ENCODE measurements at places on chromosomes 1 and 21. TPM values are rescaled to one million over a fixed set of nuclear protein-coding genes. Genes with fewer than 3 reads are reported as not detected.
A peak's percentile ranks its signal among the peaks of the same experiment; 100 is the strongest.

Gene ERICH3
- total RNA-seq: not detected

Gene PHLDA3
- 55.5 TPM for total RNA-seq

Gene C1orf53
- total RNA-seq: 2.1 TPM

Gene CD52
- not detected for total RNA-seq

Gene USP21
- total RNA-seq: 27.5 TPM

Gene TRIM33
- 32.2 TPM for total RNA-seq

Gene LRRIQ3
- total RNA-seq: 0.86 TPM

Gene TRIM17
- total RNA-seq: 1.8 TPM

Gene TNFRSF14
- total RNA-seq: 6.5 TPM

- DNase-seq: peak; percentile 95
- peak overlapping the region; percentile 88 for H3K27ac ChIP-seq
- peaks cover 24% of the 10 kb centered on the region for H3K4me1 ChIP-seq
- no peaks in the 10 kb centered on the region for H3K36me3 ChIP-seq
- H3K4me3 ChIP-seq: no peak overlapping the region
Observed at GRCh38 chr1:202034683-202035462, 24.5 kb downstream of the ELF3 start.

DNA sequence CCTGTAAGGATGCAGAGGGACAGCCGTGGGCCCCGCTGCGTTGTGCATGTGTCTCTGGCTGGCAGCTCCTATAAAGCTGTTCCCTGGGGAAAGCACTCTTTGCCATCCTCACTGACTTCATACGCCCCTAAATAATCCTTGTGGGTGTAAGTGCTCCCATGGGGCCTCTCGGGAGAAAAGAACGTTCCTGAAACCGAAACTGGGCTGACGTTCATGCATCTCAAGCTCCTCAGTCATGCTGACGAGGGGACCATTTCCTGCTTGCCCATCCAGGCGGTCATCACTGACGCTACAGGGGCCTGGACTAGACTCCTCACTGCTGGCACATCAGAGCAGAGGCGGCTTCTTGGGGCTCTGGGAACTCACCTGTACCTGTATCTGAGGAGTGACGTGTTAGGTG lies 73.1 kb upstream of the USP24 start:
- no peak for DNase-seq
- H3K27ac ChIP-seq: no peak overlapping the region
- H3K4me1 ChIP-seq: peaks cover 16% of the 10 kb centered on the region
- no peaks in the 10 kb centered on the region for H3K36me3 ChIP-seq

DNA sequence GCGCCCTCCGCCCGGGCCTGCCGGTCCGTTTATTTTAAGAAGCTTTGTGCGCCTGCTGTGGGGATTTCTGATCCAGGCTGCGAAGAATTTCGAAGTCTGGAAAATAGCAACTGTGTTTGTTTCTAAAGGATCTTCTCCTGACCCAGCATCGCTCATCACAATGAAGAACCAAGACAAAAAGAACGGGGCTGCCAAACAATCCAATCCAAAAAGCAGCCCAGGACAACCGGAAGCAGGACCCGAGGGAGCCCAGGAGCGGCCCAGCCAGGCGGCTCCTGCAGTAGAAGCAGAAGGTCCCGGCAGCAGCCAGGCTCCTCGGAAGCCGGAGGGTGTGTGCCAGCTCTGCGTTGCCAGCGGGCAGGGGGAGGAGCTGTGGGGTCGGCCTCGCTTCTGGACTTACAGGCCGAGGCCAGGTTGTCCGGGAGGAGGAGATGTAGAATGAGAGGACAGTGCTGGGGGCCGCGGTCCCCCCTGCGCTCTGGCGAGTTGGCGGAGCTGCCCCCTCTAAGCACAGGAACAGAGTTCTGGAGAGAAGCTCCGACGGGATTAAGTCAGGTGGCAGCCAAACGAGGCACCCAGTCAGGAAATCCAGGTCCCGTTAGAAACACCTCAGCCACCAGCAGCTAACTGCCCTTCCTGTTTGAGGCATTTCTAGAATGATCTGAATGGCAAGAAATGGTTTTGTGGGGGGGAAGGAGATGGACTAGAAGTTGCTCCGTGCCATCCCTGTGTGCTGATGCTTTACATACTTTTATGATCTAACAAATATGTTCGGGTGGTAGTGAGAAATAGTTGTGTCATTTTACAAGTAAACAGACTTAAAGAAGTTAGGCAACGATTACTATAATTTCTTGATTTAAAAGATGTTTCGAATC lies 948 bp downstream of the TXLNA start:
- peak overlapping the region; percentile 88 for H3K4me3 ChIP-seq
- peak overlapping the region; percentile 97 for H3K27ac ChIP-seq
- peaks cover 23% of the 10 kb centered on the region for H3K36me3 ChIP-seq
- peak; percentile 90 for DNase-seq

DNA sequence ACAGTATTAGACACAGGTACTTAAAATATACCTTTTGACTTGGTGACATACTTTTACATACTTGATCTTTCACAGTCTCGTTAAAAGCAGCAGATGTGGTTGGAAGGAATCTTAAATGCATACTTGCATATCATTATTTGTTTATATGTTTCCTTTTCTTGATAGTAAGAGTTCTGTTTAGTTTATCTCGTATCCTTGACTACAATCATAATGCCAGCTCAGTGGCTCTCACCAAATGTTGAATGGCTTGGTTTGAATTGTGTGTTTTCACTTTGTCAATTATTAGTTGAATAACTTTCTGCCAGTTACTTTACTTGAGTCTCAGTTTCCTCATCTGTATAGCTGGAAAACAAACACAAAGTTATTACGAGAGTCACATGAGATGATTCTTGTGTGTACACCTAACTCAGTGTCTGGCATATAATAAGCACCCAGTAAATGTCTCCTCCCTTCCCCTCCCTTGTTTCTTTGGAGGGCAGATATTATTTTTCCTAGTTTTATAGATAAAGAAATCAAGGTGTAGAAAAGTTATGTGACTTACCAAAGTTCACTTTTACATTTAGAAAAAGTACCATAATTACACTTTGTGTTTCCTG lies 131.6 kb upstream of the IVNS1ABP start:
- H3K4me1 ChIP-seq: peaks cover 33% of the 10 kb centered on the region
- no peaks in the 10 kb centered on the region for H3K36me3 ChIP-seq
- no peak overlapping the region for H3K27ac ChIP-seq
- no peaks in the 10 kb centered on the region for H3K27me3 ChIP-seq
- DNase-seq: no peak

GRCh38 chr21:38678827-38679226 lies 126.9 kb upstream of the ETS2 start:
- H3K27me3 ChIP-seq: peaks cover 35% of the 10 kb centered on the region
- peaks cover 5% of the 10 kb centered on the region for H3K36me3 ChIP-seq
- H3K4me3 ChIP-seq: no peak overlapping the region
- no peak for DNase-seq
- peak overlapping the region; percentile 14 for H3K27ac ChIP-seq
- peaks cover 41% of the 10 kb centered on the region for H3K4me1 ChIP-seq

GRCh38 chr1:185300152-185300551 lies 16.9 kb downstream of the IVNS1ABP start:
- H3K27me3 ChIP-seq: no peaks in the 10 kb centered on the region
- H3K4me3 ChIP-seq: no peak overlapping the region
- H3K27ac ChIP-seq: no peak overlapping the region
- peaks cover 4% of the 10 kb centered on the region for H3K4me1 ChIP-seq

DNA sequence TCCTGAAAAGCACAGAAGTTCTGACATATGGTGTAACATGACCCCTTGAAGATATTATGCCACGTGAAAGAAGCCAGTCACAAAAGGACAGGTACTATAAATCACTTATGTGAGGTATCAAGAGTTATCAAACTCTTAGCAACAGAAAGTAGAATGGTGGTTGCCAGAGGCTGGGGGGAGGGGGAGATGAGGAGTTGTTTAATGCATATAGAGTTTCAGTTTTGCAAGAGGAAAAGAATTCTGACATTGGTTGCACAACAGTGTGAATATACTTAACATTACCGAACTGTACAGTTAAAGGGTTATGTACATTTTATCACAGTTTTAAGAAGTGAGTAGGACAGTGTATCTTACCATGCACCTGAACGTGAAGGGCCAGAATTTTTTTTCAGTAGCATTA lies 80.0 kb downstream of the USP25 start:
- no peaks in the 10 kb centered on the region for H3K27me3 ChIP-seq
- peaks cover 46% of the 10 kb centered on the region for H3K36me3 ChIP-seq
- H3K27ac ChIP-seq: peak overlapping the region; percentile 17
- no peak for DNase-seq

- no peaks in the 10 kb centered on the region for H3K27me3 ChIP-seq
- H3K36me3 ChIP-seq: peaks cover 23% of the 10 kb centered on the region
- peak overlapping the region; percentile 88 for H3K4me3 ChIP-seq
- DNase-seq: no peak
- H3K4me1 ChIP-seq: peaks cover 29% of the 10 kb centered on the region
Observed at GRCh38 chr1:39576016-39576657, 453 bp downstream of the PABPC4 start.

GRCh38 chr1:201728731-201729130 lies 100.2 kb upstream of the IPO9 start:
- no peaks in the 10 kb centered on the region for H3K27me3 ChIP-seq
- H3K27ac ChIP-seq: peak overlapping the region; percentile 31
- peaks cover 3% of the 10 kb centered on the region for H3K36me3 ChIP-seq
- no peak for DNase-seq

GRCh38 chr21:43644609-43645008 lies 14.7 kb downstream of the HSF2BP start:
- no peaks in the 10 kb centered on the region for H3K27me3 ChIP-seq
- no peak for DNase-seq
- H3K36me3 ChIP-seq: no peaks in the 10 kb centered on the region
- H3K4me1 ChIP-seq: peaks cover 27% of the 10 kb centered on the region

- no peaks in the 10 kb centered on the region for H3K27me3 ChIP-seq
- peaks cover 26% of the 10 kb centered on the region for H3K36me3 ChIP-seq
- DNase-seq: no peak
- H3K27ac ChIP-seq: no peak overlapping the region
Observed at GRCh38 chr1:217478450-217478849, 152.4 kb downstream of the GPATCH2 start.

DNA sequence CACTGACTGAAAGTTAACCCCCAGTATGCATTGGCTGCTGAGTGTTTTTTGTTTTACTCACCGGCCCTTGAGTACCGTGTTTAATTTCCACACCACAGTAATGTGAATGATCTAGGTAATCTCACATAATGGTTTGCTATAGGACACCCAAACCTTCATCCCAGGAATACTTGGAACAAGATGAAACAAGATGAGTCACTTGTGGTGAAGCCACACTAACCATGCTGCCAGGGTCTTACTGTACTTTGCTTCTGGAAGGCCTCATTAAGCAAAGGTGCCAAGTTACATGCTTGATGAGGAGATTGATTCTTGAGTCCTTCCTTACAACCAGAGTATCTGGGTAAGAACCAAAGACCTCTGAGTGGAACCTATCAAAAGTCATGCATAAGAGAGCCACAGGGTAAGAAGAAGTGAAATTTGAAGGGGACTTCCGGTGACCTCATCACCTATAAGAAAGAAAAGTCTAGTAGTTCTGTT lies 163.3 kb downstream of the NRIP1 start:
- H3K27ac ChIP-seq: no peak overlapping the region
- no peaks in the 10 kb centered on the region for H3K36me3 ChIP-seq
- H3K4me1 ChIP-seq: peaks cover 11% of the 10 kb centered on the region
- DNase-seq: no peak
- no peak overlapping the region for H3K4me3 ChIP-seq

- DNase-seq: no peak
- no peaks in the 10 kb centered on the region for H3K4me1 ChIP-seq
- H3K27me3 ChIP-seq: no peaks in the 10 kb centered on the region
Observed at GRCh38 chr1:160731990-160732389, 7.1 kb upstream of the SLAMF7 start.

DNA sequence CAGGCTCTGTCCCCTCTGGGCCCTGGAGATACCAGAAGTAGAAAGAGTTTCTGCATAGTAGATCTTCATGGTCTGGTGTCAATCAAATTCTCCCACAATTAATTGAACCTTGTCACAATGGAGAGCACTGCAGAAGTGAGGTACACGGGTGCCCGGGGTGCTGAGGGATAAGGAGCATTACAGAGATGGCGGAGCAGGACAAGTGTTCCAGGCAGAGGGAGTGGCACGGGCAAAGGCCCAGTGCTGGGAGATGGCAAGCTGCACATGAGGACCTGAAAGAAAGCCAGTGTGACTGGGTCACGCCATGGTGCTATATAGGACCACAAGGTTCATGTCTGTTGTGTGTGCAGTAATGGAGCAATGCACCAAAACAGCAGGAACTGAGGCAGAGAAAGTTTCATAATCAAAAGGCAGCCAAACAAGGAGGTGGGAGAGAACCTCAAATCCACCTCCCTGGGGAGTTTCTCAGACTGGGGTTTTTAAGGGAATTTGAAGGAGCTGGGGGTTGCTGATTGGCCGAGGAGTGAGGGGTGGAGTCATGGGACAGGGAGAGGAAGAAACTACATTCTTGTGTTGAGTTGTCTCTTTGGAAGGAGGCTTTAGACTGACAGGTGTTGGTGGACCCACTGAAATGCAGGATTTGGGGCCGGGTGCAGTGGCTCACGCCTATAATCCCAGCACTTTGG lies 27.7 kb downstream of the ACOT11 start:
- H3K27ac ChIP-seq: no peak overlapping the region
- no peak for DNase-seq
- H3K36me3 ChIP-seq: peaks cover 1% of the 10 kb centered on the region
- no peak overlapping the region for H3K4me3 ChIP-seq
- no peaks in the 10 kb centered on the region for H3K27me3 ChIP-seq

- H3K4me3 ChIP-seq: no peak overlapping the region
- H3K27me3 ChIP-seq: no peaks in the 10 kb centered on the region
- H3K36me3 ChIP-seq: peaks cover 2% of the 10 kb centered on the region
- H3K27ac ChIP-seq: no peak overlapping the region
- H3K4me1 ChIP-seq: peaks cover 43% of the 10 kb centered on the region
Observed at GRCh38 chr1:201599548-201599947, 60.6 kb downstream of the NAV1 start.

DNA sequence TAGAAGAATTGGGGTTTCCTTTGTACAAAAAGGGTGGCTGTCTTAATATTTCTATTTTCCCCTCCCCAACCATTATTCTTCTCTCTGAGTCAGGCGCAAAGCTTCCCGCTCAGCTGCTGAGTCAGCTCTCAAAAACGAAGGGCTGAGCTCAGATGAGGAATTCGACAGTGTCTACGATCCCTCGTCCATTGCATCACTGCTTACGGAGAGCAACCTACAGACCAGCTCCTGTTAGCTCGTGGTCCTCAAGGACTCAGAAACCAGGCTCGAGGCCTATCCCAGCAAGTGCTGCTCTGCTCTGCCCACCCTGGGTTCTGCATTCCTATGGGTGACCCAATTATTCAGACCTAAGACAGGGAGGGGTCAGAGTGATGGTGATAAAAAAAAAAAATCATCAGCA lies 3.0 kb upstream of the TUFT1 start:
- peaks cover 20% of the 10 kb centered on the region for H3K4me1 ChIP-seq
- peak overlapping the region; percentile 65 for H3K27ac ChIP-seq
- no peaks in the 10 kb centered on the region for H3K36me3 ChIP-seq
- H3K27me3 ChIP-seq: no peaks in the 10 kb centered on the region
- no peak overlapping the region for H3K4me3 ChIP-seq
